Stimulated activated CD8-positive, alpha-beta memory T cell treated with anti-CD3 and anti-CD28 coated beads, Interleukin-12 subunit alpha, Interleukin-12 subunit beta, amount 100 ng/mL, for 4 hours (primary cell): ENCODE measurements at places on chromosomes 11 and 22.
A peak's percentile ranks its signal among the peaks of the same experiment; 100 is the strongest.

DNA sequence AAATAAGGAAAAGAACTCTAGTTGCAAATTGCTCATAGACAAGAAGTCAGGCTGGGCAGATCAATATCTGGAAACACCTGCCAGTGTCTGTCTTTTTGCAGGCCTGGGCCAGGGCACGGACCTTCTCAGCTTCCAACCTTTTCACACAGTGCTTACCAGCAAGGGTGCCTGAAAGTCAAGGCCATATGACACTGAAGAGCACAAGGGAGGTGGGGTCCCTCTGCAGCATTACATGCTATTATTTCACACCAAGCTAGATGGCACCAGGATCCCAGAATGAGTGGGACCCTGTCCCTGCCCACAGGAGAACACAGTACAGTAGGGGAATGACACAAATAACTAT is 5.9 kb upstream of the PEX26 start:
- DNase-seq: no peak

DNA sequence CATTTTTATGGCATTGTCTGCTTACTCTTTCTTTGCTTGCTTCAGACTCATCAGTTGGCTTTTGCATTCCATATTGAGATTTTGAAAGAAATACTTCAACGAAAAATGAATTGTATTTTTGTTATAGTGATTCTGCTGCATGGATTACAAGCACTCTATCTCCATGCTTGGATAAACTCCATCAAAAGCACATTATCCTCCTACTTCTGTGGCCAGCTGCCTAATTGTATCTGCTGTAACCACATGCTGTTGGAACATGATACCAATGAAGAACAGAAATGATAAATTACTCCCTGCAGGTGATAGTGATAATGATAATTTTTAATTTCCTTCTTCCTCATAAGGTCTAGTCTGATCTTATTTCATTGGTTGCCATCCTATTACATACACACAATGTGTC is 100.8 kb downstream of the PRMT3 start:
- DNase-seq: no peak

- no peak for DNase-seq
Observed at GRCh38 chr11:2298131-2298794, 3.5 kb downstream of the C11orf21 start.

- DNase-seq: no peak
Observed at GRCh38 chr22:19478045-19478900, 720 bp downstream of the UFD1 start.

- DNase-seq: peak; percentile 12
Observed at GRCh38 chr22:47918276-47918921, 1155.9 kb downstream of the TBC1D22A start.

DNA sequence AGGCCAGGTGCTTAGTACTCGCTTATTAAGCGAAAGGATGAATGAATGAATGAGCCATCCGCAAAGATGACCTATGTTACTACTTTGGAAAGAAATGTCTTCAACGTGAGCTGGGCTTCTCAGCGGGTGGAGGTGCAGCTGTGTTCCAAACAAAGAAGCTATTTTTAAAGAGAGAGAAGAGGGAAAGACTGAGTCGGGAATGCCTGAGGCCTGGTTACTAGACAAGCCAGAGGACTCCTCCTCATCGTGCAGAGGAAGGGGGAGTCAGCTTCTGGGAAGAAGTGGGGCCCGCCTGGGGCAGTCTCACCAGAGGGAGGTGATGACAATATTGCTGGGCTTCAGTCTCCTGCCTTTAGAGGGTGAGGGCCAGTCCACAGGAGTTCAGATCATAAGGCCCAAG is 30.4 kb upstream of the CD5 start:
- no peak for DNase-seq

DNA sequence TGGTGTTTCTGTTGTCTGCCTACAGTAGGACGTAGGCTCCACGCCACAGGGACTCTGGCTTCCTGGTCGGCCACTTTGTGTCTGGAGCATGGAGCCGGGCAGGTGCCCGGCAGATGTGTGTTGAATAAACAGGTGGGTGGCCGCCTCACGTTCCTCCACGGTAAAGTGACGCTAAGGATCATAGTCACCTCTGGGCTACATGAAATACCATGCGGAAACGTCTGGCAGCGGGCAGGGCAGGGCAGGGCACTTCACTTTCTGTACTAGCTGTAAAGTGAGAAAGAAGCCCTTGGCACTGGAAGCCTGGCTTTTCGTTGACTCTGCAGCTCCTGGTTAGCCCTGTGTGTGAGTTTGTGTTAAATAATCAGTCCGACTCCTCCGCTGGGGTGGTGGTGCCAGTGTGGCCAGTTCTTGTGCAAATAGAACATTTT is 52.4 kb downstream of the MCM5 start:
- no peak for DNase-seq

DNA sequence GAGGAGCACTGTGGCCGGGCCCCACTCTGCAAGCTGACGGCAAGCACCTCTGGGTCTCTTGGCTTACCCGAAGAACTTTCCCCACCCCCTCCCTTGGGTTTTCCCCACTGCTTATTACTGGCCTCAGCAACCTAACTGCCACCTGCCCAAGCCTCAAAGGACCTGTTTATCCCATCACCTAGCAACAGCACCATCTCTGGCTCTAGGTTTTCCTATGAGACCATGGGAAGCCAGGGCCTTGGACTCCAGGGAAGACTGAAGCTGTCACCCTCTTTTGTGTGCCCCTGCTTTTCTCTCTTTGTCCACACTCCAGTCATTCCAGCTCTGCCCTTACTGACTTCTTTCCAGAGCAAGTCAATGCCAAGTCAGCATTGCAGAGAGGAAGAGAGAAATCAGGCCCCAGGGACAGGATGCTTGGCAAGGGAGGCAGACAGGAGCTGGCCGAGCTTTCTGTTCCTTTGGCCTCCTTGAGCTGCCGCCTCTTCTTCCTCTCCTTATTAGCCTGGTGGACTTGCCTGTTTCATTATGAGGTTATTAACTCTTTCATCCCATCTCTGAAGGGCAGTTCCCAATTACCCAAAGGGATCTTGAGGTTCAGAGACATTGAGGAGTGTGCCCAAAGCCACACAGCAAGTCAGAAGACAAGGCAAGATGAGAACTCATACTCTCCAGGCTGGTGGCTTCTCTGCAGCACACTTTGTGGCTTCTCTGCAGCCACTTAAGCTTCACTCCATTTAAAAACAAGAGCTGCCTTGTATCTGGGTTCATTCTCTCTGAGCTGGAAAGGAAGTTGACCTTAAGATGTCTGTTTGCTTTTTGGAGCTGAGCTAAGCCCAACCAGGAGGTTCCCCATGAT is at the start of gene SMIM35:
TSS of gene SMIM35 (minus strand) at position 51 of the 856 bp plus-strand sequence. CDS start 206 bp downstream, outside the sequence.
- no peak for DNase-seq

DNA sequence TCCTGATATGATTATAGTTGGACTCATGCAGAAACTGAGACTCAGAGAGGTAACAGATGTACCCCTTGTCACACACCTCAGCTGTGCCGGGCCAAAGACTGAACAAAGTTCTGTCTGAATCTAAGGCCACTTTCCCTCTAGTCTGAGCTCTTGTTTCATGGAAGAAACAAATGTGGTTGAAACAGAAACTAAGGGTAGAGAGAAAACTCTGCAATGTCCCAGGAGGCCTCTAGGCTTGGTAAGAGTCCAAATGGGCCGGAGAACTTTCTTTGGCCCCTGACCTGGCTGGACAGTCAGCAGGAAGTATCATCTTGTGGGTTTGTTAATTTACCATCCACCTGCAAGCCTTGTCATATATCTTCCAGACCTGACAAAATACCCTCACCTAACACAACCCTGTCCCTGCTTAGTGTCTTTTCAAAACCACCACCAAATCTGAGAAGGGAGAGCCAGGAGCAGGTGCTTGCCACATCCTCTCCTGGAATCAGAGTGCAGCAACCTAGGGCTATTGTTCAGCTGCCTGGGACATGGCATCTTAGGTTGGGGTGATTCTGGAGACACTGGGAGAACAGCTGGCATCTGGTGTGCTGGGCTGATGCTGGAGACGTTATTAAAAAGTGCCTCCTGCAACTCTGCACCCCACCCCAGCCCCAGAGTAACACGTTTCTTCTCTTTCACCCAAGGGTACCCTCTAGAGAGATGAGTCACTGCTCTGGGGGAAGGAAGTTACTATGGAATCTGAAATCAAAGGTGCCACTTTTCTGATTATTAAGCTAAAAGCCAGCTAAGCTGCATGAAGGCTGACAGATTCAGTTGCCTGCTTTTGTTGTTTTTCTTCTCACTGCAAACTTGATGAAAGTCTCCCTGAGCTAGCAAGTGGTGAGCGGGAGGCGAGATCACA is 126.3 kb upstream of the TIMP3 start:
- no peak for DNase-seq

GRCh38 chr11:17782603-17783337 is 48.2 kb downstream of the KCNC1 start:
- no peak for DNase-seq

DNA sequence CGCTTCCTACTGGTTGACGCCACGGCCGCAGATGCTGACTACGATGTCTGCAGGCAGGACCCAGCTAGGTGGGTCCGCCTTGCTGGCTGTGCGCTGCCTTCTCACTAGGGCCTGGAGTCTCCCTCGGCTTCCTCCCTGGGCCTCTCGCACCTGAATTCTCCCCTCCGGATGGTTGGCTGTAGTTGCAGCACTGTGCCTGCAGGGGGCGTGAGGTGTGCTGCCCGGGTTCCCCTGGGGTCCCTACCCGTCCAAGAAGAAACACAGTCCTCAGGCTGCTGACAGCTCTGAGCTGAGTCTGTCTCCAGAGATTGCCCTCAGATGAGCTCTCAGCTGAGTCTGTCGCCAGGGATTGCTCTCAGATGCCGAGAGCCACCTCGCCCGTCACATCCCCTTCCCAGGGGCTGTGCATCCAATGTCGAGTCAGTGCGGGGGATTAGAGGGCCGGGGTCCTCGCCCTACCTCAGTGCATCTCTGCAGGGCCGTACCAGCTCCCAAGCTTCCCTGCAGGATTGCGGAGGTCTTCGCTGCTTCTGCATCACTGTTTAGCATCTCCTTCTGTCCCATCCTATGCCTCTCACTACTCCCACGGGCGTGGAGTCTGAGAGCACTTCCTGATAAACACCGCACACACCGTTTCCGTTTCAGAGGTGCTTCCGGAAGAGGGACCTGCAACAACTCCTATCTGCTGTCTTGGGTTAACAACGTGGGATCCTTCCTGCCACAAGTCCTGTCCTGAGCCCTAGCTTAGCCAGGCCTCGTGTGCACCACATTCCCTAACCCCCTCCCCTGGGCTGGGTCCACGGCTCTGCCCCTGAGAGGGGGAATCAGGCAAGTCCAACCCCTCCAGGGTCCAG is 196.9 kb downstream of the CSNK2A3 start:
- DNase-seq: no peak

GRCh38 chr11:129625930-129626329 is 189.7 kb upstream of the TMEM45B start:
- no peak for DNase-seq

- DNase-seq: no peak
Observed at GRCh38 chr22:37044634-37045625, 6.6 kb upstream of the KCTD17 start.

GRCh38 chr11:86191874-86192273 is 52.7 kb upstream of the EED start:
- no peak for DNase-seq

DNA sequence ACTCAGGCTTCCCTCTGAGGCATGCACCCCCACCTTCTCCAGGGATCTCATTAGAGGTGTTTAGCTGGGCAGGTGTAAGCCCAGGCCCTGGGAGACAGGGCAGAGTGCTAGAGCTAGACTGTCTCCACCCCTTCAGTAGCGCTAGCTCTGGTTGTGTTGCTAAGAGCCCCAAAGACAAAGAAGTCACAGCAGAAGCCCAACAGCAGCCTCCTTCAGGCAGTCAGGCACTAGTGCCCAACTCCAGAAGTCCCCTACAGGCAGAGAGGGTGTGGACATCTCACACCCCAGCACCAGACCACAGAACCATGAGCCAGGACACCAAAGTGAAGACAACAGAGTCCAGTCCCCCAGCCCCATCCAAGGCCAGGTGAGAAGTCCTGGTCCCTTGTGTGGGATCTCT is at the start of gene CNGA4:
TSS of gene CNGA4 (plus strand) at position 188 of the 400 bp plus-strand sequence. CDS start at position 306, 118 bp downstream.
- no peak for DNase-seq

DNA sequence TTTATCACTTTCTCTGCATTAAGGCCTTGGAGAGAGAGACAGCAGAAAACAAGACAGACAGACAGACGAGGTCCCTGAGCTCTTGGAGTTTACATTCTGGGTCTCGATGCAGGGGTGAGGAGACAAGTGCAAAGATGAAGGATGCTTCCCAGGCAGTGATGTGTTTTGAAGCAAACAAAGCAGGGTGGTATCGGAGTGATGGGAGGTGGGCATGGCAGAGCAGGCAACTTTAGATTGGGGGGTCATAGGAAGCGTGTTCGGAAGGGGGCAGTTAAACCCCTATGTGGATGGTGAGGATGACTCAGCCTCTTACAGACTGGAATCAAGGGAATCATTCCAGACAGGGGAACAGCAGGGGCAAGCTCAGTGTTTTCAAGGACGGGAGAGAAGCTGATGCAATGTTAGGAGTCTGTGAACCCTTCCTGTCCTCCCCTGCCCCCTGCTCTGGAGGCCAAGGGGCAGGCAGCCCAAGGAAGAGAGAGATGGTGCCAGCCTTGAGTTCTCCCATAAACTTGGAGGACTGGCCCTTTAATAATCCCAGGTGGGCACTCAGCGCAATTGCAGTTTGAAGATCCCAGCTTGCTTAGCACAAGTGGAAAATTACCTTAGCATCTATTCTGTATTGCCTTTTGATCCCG is 180.2 kb downstream of the CHST1 start:
- no peak for DNase-seq

DNA sequence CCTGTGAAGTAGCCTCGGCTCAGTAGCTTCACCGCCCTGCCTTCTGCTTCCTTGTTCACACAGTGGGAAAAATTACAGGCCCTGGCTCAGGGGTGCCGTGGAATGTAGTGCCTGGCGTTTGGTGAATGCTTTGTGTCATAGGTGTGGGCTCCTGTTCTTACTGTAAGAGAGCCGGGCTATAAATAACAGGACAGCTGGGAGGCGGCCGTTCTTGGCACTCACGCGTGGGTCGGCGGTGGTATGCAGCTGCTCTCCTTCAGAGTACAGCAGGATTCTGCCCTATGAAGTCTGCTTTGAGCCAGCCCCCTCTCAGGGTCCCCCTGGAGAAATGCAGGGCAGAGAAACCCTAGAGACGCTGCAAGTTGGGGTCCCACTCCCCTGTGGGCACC is 84.2 kb downstream of the CTTN start:
- DNase-seq: no peak

GRCh38 chr22:29072193-29072978 is 449 bp upstream of the KREMEN1 start:
- DNase-seq: peak; percentile 72

GRCh38 chr11:107493117-107493516 is 35.5 kb upstream of the CWF19L2 start:
- no peak for DNase-seq

DNA sequence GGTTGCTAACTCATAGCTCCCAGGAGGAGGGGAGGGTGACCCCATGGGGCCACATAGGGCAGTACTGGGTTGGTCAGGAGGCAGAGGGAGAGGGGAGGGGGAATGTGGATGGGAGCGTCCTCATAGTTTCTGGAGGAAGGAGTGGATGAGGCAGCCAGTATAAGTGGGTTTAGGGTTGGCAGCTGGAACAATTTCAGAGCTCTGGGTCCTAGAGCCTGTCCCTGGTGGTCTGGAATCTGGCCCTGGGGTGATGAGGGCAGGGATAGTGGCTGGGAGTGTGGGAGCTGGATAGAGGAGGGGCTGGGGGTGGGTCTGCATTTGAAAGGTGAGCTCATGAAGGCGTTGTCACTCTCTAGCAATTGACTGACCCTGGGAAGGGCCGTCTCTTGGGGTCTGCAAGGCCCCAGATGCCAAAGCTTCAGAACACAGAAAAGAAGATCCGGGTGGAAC is 5.3 kb upstream of the MRGPRG start:
- no peak for DNase-seq
